ENCODE measurements at places on chromosomes 1 and 21. TPM values are rescaled to one million over a fixed set of nuclear protein-coding genes. Genes with fewer than 3 reads are reported as not detected.

CREG1 gene
- total RNA-seq: 91.2 TPM

MYOG gene
- total RNA-seq: not detected

SPRR1A gene
- not detected for total RNA-seq

SLC50A1 gene
- 36.7 TPM for total RNA-seq

HOOK1 gene
- 0.21 TPM for total RNA-seq

LIX1L gene
- total RNA-seq: 12.6 TPM

TDRD5 gene
- total RNA-seq: 0.05 TPM

OR2L8 gene
- total RNA-seq: not detected

LIPI gene
- total RNA-seq: not detected

FCRL5 gene
- not detected for total RNA-seq

SLFNL1 gene
- not detected for total RNA-seq

DISC1 gene
- 0.18 TPM for total RNA-seq

SLC30A10 gene
- 0.05 TPM for total RNA-seq

ANGPTL1 gene
- total RNA-seq: not detected

PIGM gene
- total RNA-seq: 4.6 TPM

KRTAP13-2 gene
- total RNA-seq: not detected

Data from A549 treated with Hydrocortisone at 1 μM for 4 hours (cell line).